ENCODE measurements at places on chromosomes 6 and 20.

GRCh38 chr6:7112741-7113313 is 5.1 kb downstream of the RREB1 start:
- DNase-seq: no peak

DNA sequence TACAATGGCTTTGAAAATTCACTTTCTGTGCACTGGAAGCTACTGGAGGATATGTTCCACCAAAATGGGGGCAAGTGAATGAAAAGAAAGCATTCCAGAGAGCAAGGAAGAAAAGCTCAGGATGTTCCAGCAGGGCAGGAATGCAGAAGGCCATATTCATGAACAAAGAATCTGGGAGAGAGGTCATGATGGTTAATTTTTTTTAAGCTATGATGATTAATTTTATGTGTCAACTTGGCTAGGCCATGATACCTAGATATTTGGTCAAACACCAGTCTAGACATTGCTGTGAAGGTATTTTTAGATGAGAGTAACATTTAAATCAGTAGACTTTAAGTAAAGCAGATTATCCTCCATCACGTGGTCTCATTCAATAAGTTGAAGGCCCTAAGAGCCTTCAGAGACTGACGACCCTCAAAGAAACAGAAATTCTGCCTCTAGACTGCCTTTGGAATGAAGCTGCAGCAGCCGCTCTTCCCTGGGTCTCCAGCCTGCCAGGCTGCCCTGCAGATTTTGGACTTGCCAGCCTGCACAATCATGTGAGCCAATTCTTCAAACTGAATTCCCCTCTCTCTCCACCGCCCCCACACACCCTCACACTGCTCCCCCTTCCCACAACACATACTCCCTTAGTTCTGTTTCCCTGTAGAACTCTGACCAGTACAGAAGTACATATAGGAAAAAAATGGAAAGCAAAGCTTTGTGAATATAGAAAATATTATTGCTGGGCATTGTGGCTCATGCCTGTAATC is 20.1 kb upstream of the GCM1 start:
- no peak for DNase-seq

- DNase-seq: no peak
These were observed 1950.9 kb upstream of the DEFB115 start for GRCh38 chr20:29306390-29307072.

DNA sequence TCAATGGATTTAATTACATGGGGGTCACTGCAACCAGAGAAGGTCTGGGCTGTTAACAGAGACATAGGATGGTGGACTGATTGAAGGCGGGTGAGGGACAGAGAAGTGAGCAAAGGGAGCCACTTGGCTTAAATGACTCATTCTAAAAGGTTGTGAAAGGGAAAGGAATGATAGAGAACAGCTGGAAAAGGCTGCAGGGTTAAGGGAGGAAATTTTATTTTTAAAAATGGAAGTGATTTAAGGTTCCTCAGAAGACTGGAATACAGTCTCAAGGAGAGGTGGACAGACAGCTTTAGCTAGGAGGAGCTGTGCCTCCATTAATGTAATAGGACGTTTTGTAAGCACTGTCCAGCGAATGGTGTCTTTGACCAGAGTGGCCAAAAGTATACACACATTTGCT is 46.7 kb downstream of the RGS17 start:
- no peak for DNase-seq

DNA sequence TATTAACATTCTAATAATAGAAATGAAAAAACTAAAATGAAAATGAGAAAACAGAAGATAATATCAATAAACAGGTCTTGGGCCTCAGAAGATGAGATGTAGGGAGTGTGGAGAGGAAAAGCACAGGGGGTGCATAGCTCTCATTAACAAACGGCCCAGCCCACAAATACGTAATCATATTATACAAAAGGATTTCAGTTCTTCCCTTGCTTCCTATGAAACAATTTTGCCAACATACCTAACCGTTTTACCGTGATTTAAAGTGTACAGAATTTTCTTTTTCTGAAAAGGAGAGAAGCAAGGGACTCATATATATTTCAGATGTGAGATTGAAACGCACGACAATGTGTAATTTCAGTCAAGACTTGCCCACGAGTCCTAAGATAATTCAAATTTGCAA is 136.0 kb downstream of the HFE start:
- no peak for DNase-seq

DNA sequence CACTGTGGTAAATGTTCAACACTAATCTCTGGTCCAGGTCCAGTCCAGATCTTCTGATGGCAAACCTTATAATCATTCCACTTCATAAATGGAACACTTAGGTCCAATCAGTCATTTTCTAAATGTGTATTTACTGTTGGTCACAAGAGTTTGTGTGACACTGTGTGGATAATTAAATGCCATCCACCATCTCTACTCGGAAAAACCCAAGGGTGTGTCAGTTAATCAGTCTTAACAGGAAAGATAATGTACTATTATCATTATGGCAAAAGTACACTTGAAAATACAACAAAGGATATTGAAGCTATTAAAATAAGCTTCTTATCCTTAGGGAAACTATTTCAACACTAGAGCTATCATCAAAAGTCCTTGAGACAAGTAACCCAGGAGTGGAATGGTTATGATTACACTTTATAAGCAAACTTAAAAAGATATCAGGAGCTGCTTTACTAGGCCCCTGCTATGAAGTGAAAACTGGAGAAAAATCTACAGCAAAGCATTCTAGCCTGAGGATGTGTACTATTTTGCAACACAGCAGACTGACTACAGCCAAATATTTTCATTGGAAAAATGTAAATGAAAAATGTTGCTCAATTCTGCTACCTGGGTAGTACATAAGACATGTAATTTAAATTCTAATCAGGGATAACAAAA is 227.9 kb downstream of the LAMA2 start:
- DNase-seq: no peak

- DNase-seq: no peak
These were observed 14.0 kb downstream of the HIVEP1 start for GRCh38 chr6:12026120-12026519.

DNA sequence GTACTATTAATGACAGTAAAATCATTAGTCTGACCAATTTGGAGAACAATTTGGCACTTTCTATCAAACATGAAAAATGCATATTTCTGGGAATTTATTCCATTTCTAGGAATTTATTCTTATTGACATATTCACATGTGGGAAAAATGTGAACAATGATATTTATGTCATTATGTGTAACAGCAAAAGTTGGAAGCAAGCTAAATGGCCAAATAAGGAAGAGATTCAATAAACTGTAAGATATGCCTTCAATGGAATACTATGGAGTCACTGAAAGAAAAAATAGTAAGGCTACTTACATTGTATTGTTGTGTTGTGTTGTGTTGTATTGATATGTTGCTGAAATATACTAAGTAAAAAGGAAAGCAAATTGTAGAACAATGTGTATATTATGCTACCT is 100.5 kb upstream of the EDN1 start:
- no peak for DNase-seq

- DNase-seq: no peak
These were observed 19.5 kb downstream of the SF3B5 start for GRCh38 chr6:144075875-144076274.

DNA sequence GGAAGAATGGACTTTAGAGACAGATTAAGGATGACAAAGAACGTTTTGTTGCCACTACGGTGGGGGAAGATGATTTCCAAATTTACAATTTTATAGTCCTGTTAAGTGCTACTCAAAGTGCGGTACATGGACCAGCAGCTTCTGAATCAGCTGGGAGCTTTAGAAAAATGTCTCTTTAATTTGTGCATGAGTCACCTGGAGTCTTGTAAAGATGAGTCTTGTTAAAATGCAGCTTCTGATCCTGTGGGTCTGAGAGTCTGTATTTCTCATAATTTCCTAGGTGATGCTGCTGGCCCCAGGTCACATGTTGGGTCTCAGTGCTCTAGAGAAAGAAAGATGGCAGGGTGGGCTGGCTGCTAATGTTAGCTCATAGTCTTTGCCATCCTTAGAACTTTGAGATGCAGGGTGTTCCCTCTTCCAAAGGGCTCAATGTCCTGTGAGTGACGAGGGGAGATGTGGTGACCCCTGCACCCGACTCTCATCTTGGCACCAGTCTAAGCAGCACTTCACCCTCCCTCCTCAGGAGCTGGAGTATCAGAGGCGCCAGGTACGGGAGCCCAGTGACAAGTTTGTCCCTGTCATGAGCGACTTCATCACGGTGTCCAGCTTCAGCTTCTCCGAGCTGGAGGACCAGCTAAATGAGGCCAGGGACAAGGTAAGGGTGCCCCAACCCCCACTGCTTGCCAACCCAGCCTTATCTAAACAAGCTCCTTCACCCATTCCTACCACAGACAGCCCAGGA is 34.5 kb downstream of the MOCS1 start:
- no peak for DNase-seq

DNA sequence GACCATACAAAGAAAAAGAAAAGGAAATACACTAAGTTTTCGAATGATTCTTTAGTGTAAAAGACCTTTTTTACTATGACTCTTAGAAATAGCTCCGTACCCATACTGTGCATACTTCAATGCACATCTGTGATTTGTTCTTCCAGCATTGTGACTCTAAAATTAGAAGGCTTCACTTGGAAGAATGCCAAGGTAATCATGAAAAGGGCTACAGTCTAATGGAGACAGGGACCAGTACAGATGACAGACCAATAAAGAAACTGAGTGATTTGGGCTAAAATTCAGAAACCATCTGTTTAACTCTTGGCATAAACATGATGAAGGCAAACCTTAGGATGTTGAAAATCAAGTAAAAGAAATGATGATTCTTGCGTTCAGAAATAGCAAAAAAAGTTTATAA is 46.3 kb downstream of the CYP39A1 start:
- peak; percentile 76 for DNase-seq

GRCh38 chr20:50758469-50758868 is 27.1 kb downstream of the PARD6B start:
- no peak for DNase-seq

DNA sequence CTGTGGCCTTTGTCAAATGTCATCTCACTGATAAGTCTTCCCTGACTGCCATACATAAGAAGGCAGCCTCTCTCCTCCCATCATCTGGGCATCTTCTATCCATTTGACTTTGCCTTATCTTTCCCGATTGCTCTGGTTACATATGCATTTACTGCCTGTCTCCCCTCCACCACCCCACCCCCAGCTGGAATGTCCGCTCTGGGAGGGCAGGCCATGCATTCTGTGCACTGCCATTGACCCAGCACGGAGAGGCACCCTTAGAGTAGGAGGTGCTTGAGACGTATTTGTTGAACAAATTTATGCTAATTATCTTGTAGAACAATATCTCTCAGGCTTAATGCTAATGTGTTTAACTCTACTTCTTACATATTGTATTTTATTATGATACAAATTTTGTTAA is 183.9 kb upstream of the HDAC2 start:
- DNase-seq: no peak

DNA sequence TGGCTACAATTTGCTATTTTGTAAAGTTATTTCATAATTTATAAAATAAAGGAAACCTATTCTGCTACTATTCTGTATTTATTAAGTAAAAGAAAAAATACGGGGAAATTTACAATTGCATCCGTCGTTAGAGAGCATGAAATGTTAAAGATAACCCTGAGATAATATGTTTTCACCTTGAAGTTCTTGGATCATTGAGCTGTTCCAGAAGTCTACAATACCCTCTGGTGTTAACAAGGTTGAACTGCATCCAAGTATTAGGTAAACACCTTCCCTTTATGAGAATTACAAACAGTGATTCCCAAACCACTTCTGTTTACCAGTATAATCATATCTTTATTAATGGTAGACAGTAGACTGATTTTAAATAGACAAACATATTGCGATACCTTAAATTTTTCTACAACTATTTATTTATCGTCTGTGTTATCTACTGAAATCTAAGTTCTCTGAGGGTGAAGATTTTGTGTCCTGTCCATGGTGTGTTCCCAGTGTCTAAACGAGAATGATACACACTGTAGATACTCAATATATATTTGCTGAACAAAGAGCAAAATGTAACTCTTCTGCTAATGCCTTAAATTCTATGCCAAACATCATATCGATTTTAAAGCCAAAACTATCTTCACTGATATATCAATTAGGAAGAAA is 28.2 kb downstream of the TBC1D32 start:
- DNase-seq: peak; percentile 20

GRCh38 chr6:47715782-47716181 is 17.4 kb downstream of the ADGRF4 start:
- DNase-seq: no peak

- DNase-seq: peak; percentile 57
These were observed 132.9 kb upstream of the DST start for GRCh38 chr6:56775498-56776166.

DNA sequence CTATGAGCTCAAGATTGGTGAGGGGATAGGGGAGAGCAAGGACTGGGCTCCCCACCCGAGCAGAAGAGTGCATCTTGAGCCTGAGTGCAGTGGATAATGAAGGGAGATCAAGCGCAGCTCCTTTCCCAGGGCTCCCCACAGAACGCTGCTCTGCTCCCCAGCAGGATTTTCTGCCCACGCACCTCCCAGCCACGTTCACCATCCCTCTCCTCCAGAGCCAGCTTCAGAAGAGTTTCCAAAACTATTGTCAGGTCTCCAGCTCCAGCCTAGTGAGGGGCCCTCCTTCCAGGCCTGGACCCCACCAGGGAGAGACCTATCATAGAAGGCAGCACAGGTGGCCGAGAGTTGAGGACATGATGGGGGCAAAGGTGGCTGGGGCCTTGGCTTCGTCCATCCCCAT is 34.5 kb downstream of the FOXP4 start:
- DNase-seq: no peak

DNA sequence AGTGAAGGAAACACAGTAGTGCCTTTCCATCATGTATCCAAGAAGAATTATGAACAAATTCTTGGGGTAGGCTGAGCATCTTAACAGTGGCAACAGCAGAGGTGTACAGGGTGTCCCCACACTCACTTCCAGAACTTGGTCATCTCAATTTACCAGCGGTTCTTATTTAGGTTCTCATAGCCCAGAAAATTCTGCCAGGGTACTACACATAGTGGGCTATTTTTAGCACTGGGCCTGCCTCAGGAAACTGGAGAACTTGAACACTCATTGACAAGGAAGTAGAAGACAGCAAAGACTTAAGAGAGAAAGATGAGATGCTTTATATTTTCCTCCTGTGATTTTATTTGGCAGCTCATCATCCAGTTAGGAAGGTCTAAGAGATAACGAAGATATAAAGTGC is 71.8 kb upstream of the PHIP start:
- no peak for DNase-seq

DNA sequence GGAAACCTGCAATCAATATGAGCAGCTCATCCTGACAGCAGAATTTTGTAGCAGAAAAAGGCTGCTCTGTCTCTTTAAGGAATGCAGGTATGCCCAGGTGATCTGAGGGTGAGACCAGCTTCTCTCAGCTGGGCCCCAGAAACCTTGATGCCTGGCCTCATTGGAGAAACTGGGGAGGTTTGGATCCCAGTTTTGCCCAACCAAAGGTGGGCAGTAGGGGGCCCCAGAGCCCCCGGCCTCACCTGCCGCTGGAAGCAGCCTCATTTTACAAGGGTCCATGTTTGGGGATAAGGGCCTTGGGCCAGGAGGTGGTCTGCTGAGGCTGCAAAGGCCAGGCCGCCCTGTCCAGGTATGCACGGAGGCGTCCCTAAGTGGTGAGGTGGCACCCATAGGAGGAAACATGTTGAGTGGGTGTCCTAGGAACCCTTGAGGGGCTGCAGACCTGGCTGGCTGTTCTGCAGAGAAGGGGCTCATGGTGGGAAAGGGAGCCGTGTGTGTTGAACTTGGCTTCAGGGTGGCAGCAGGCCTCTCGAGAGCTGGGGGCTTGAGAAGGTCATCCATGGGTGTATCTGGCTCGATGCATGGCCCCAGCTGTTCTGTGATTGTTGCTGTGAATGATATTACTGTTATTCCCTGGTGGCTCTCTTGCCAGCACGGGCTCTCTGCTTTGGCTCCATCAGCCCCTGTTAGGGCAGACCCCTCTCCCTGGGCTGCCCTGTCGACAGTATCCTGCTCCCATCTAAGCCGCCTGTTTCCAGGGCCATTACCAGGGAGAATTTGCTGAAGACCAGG is 208.4 kb downstream of the CDH4 start:
- DNase-seq: no peak
